ENCODE measurements at places on chromosomes 4 and X.

- DNase-seq, result no peak
Observed at GRCh38 chr4:56008206-56008605, 59.5 kb downstream of the CEP135 start.

GRCh38 chr4:163976588-163976987 is 482.1 kb downstream of the TMA16 start:
- DNase-seq, result no peak

- DNase-seq, result no peak
Observed at GRCh38 chrX:18753631-18754030, 46.2 kb downstream of the PPEF1 start.

DNA sequence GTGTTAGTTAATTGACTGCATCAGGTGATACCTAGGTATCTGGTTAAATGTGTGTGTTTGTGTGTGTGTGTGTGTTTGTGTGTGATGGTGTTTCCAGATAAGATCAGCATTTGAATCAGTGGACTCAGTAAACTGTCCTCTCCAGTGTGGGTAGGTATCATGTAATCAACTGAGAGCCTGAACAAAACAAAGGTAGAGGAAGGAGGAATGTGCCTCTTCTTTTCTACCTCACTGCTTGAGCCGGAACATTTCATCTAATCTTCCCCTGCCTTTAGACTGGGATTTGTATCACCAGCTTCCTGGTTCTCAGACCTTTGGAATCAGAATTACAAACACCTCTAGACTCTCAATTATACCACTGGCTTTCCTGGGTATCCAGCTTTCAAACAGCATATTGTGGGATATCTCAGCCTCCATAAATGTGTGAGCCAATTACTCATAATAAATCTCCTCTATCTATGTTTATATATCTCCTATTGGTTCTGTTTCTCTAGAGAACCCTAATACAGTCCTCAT is 120.5 kb downstream of the TBCK start:
- no peak for DNase-seq

DNA sequence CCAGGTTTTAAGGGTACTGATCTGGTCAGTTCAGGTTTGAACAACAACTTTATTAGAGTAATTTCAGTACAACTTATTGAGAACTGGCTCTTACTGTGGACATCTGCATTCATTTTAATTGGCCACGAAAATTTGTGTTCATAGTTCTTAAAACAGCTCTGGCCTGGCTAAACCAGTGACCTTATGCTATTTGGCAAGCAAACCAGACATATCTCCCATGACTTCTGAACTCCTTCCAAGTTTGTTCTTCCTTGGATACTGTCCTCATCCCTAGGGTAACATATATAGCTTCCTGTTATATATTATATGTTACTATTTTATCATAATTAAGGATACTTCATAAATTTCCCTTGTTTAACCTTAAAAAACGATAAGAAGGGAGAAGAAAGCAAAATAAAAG is 841.9 kb downstream of the TRAM1L1 start:
- DNase-seq, result no peak

GRCh38 chrX:70219938-70220764 is 14.3 kb upstream of the AWAT1 start:
- DNase-seq, result no peak

DNA sequence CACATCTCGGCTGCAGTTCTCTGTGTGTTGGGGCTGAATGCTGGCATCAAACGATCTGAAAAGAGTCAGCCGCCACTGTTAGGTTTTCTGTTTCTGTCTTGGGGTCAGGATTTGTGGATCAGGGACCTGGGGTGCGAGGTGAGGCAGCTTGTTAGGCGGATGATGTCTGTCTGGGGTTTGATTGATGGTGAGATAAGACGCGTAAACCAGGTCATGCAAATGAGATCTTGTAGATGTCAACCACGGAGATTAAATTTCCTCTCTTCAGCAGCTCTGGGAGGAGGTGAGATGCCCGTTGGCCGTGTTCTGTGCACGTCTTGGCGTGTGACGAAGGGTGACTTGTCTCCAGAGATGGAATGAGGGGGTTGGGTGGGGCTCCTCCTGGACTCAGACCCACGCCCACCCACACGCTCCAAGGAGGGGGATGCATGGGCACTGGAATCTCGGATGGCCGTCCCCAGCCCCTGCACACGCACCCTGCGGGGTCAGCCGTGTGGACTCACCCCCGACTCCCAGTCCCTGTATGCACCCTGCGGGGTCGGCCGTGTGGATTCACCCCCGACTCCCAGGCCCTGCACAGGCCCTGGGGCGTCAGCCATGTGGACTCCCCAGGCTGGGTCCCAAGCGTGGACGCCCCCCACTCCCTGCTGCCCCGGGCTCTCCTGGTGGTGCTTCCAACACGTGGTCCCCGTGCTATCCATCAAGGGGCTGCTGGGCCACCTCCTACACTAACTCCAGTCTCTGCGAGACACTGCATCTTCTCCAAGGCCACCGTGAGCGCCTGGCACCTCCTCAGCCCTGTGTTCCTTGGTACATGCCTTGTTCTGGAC is 16.0 kb upstream of the UVSSA start:
- peak; percentile 53 for DNase-seq

GRCh38 chr4:2907706-2908293 is 55.4 kb downstream of the NOP14 start:
- no peak for DNase-seq

DNA sequence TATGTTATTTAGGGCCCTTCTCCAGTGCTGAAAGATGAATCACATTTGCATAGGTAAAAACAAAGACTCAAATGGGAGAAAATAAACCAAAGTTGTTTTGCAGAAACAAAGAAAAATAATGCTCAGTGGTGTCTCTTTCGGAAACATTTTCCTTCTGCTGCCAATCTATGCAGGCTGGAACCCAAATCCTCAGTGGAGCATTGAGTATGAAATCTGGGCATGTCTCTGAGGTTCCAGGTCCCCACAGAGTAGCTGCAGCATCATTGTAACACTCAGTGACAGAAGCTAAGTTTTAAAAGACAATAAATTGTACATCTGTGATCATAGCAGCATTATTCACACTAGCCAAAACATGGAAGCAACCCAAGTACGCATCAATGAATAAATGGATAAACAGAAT is 303.6 kb downstream of the FBXW7 start:
- DNase-seq, result no peak

GRCh38 chr4:107906458-107907100 is 24.8 kb upstream of the CYP2U1 start:
- DNase-seq, result no peak

DNA sequence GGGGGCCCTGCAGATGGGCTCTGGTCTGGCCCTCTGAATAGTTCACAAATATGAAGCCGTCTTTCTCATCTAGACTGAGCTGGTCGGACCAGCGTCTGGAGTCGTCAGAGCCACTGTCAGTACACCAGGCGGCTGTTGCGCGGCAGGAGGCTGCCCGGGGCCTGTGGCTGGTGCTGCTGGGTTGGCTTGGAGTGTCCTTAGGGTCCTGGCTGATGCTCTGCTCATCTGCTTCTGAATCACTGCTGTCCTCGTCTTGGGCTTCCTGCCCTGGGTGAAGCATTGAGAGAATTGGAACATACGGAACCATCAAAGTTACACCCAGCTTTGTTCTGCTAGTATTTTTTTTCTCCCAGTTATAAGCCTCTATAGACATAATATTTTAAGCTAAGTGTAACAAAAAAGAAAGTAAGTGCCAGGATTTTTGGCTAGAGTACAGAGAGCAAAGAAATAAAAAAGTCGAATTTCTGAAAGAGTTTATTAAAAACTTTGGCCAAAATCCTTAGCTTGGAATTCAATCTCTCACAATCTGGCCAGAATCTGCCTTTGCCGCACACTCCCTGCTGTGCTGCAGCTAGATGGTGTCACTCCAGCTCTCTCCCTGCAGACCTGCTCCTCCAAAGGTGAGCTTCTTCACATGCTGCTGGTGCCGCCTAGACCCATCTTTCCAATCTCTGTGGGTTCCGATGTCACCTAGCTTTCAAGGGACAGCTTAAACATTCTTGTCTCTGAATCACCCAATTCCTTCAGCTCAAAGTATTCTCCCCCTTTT is 96.2 kb downstream of the CDS1 start:
- DNase-seq, result no peak

GRCh38 chrX:43716696-43717095 is 60.6 kb downstream of the MAOA start:
- no peak for DNase-seq

- no peak for DNase-seq
Observed at GRCh38 chr4:185648631-185649030, 113.3 kb upstream of the PDLIM3 start.
